Right kidney (tissue), 9 donors: ENCODE measurements at places on chromosomes 2 and 18.
A peak's percentile ranks its signal among the peaks of the same experiment; 100 is the strongest.

DNA sequence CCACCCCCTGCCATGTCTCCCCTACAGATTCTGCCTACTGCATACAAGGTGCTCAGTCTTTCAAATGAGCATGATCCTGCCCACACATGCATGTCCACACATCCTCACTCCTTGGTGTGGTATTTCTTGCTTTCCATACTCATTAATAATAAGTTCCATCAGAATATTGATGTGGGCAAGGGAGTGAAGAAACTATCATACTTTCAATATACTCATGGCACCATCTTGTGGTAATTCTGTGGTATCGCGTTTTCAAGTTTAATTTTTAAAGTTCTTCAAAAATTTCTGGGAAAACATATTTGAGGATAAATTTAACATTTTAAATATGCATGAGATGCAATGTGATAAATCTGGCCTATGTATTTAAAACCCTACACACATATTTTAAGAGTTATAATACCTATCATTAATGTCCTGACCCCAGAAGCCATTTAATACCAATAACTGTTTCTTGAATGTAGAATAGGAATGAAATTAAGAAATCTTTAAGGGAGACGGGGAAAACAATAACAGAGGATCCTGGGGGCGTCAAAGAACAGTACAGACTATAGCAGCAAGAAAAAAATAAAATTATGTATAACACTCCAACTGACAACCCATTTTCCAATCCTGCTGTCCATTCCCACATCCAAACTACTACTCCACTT is 110.1 kb downstream of the ZNF385B start:
- DNase-seq: no peak

- DNase-seq: no peak
Measured at GRCh38 chr2:45834372-45834771, 182.9 kb downstream of the PRKCE start.

DNA sequence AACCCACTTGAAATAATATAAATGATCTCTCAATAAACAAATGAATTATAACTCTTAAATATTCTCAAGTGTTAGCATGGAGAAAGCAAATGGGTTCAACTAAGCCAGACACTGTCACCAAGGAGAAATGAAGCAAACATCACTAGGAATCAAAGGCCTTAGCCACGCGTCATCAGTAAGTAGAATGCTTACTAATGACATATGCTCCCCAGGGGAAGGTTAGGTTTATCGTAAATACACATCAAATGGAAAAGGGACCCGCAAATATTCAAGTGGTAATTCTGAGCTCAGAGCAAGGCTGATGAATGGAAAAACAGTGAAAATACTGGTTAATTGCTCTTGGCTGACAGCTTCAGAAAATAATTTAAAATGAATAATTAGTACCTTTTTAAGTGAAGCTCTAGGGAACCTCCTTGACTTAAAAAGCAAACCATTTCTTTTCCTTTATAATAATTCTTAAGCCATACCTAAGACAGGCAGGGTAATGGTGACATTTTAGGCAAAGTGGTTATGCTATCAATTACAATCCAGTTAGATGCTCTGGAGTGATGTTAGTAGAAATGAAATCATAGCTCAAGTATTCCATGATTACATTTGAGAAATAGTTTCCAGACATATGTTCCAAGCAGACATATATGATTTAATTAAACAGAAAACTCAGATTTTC is 101.5 kb downstream of the ALPK2 start:
- no peak for DNase-seq

DNA sequence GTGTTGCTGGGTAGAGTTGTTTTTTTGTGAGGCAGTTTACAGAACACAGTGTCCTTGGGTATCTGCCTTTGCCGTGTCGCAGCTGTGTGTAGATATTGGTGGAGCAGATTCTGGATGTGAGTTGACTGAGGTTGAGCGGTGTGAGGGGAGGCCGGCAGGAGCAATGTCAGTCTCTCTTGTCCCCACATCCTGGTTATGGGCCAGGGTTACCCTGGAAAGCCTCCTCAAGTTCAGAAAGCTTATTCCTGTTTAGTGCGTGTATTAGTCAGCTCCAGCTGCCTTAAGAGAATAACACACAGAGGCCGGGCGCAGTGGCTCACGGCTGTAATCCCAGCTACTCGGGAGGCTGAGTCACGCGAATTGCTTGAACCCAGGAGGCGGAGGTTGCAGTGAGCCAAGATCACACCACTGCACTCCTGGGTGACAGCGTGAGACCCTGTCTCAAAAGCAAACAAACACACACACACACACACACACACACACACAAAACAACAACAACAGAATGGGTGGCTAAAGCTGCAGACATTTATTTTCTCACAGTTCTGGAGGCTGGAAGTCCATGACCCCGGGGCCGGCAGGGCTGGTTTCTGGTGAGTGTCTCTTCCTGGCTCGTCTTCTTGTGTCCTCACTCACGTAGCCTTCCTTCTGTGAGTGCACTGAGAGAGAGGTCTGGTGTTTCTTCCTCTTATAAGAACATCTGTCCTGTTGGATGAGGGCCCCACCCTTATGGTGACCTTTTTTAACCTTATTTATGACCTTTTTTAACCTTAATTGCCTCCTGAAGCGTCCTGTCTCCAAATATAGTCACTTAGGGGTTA is 5.1 kb downstream of the NCK2 start:
- no peak for DNase-seq

DNA sequence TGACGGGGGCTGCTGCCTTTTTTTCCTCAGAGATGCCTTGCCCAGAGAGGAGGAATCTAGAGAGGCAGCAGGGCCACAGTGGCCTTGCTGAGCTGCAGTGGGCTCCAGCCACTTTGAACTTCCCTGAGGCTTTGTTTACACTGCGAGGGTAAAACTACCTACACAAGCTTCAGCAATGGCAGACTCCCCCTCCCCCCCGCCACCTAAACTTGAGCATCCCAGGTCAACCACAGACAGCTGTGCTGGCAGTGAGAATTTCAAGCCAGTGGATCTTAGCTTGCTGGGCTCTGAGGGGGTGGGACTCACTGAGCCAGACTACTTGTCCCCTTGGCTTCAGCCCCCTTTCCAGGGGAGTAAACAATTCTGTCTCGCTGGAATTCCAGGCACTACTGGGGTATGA is 11.8 kb downstream of the SYT4 start:
- DNase-seq: no peak

GRCh38 chr2:75424936-75425619 is 135.7 kb downstream of the EVA1A start:
- no peak for DNase-seq

GRCh38 chr2:129422028-129422427 is 557.4 kb upstream of the RAB6C start:
- DNase-seq: no peak

GRCh38 chr2:160429248-160430000 is 64.2 kb downstream of the RBMS1 start:
- DNase-seq: no peak

GRCh38 chr18:74832999-74833398 is 235.3 kb downstream of the ZNF407 start:
- DNase-seq: no peak

DNA sequence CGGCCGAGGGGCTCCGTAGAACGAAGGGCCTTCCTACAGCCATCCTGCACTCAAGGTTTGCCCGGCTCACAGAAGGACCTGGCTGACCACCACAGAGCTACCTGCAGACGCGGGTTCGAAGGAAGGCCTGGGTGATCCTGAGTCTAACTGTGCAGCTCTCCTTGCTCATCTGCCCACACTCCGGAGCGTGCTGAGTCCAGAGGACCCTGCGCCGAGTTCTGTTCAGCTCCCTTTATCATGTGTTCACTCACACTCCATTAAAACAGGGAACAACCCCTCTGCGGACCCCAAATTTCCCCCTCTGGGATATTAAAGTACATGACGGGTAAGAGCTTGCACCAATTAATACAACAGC is 138.3 kb downstream of the PXDN start:
- DNase-seq: no peak

GRCh38 chr2:210519594-210519993 is 36.8 kb upstream of the CPS1 start:
- no peak for DNase-seq

DNA sequence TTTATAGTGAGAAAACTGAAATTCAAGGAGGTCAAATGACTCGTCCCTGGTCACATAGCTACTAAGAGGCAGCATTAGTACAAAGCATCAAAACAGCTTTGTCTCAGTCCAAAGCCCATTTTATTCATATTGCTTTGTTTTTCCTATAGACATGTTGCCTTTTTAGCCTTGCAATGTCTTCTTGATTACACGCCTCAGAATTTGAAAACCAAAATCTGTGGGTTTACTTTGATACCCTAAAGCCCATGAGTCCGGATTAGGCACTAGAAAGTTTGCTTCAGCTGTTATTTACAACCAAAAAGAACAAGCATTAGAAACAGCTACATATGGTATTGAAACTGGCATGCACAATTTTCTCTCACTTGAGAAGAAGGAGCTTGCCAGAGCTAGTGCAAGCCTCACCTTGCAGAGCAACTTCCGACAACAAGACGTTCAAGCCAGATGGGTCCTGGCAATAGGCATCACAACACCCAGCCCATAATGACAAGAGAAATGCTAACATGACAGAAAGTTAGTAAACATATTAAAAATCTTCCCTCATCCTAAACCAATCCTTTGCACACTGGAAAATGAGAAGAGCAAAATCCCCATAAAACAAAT is 276.8 kb downstream of the RIT2 start:
- DNase-seq: no peak

GRCh38 chr18:13433685-13434084 is 215.1 kb downstream of the LDLRAD4 start:
- DNase-seq: no peak

DNA sequence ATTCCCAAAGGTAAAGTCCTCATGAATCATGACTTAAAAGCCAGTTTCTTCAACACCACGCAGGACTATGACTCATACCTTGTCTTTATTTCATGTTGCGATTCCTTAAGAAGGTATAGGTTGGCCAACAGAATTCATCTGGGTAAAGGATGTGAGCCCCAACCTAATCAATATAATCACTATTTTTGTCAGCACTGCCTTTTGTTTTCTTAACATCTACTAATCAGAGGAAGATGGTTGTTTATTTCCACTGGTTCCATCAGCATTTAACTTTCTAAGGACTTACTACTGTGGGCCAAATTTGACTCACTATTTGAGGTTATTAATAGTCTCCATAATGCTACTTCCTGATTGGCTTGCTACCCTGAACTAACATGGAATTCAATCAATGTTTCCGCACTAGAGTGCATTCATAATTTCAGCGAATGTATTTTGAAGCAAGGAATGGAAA is 78.6 kb downstream of the SCG2 start:
- no peak for DNase-seq

DNA sequence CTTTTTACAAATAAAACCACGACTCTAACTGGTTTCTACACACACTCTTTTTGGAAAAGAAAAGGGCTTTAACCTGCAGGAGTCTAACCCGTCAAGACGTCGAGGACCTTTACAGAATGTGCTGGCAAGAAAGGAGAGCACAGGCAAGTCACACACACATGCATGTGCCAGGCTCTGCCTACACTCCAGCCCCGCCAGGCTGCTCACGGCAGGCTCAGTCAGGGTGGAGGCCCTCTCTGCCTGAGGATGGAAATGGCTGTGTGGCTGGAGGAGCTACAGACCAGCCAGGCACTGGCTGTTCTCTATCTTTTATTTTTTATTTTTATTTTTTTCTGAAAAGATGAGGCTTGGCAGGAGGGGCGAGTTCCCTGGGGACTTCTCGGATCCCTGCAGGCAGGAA is 10.2 kb downstream of the SIX3 start:
- DNase-seq: peak; percentile 41

- DNase-seq: no peak
Measured at GRCh38 chr2:113083296-113083695, 15.5 kb downstream of the IL1F10 start.

DNA sequence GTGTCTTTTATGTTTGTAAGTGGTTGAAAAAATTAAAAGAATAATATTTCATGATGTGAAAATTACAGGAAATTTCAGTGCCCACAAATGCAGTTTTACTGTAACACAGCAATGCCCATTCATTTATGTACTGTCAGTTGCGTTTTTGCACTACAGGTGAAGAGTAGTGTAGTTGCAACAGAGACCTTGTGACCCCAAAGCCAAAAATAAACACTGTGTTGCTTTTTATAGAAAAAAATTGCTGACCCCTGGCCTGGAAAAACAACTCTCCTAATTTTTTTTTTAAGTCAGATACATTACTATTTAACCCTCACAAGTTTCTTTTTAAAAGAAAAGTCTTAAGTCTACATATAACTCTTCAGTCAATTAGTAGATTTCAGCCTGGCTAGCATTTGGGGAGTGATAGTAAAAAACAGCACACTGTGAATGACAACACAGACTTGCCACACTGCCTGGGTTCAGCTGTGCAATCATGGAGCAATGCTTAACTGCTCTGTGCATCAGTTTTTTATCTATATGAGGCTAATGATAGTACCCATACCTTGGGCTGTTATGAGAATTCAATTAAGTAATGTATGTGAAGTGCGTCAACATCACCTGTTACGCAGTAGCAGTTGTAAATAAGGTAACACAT is 8.1 kb downstream of the KLHL14 start:
- no peak for DNase-seq

DNA sequence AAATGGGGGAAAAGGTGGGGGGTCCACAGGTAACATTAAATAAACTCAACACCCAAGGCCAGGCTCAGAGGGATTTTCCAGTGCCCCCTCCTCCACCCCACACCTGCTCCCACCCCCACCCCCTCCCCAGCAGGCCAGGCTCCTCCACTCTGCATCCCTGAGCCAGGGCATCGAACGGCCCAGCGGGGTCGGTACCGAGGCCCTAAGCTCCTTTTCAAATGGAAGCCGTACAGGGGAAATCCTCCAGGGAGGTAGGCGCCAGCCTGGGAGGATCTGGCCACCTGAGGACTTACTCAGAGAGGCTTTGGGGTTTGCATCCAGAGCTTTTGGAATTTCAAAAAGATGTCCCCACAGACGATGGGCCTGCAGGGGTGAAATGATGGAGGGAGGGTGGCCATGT is 46.5 kb downstream of the ZFP36L2 start:
- DNase-seq: no peak

DNA sequence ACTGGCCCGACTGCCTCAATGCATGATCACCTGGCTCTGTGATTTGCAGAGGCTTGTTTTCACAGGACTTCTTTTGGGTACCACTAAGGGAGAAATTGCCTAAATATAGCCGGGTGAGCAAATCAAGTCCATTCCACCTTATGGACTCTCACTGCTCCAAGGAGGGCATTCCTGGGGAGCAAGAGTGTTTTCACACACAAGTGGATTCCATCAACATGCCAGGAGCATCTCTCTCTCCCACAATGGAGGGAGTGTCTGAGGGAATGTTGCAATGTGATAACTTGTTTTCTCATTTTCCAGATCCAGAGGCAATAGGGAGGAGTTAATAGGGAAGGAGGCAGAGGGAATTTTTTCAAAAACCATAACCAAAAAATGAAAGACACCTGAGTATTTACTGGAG is 250.7 kb downstream of the SATB2 start:
- DNase-seq: no peak

- DNase-seq: no peak
Measured at GRCh38 chr18:36381075-36381474, 83.6 kb downstream of the FHOD3 start.

DNA sequence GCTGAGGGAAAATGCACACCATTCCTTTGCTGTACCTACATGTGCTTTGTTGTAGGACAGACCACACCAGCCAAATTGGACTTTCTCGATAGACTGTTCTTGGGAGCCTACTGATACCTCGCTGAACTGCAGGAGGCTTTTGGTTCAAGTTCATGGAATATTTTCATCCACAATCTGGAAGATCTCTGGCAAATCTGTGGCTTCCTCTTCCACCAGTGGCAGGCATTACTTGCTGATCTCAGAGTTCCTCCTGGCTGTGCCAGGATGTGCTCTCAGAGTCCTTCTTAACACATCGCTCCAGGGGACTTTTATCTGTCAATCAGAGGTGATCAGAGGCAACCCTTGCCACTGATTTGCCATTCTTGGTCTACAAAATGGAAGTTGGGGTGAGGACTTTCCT is 87.7 kb downstream of the PTGR3 start:
- DNase-seq: no peak
